OCI-M1 (cell line): ENCODE measurements at places on chromosomes 13 and 19.

- DNase-seq = no peak
These were observed 24.3 kb downstream of the PEPD start for GRCh38 chr19:33497131-33497777.

- no peak for DNase-seq
These were observed 16.5 kb upstream of the C13orf46 start for GRCh38 chr13:113990321-113990837.

GRCh38 chr13:29754473-29754806, 96.0 kb downstream of the UBL3 start:
- no peak for DNase-seq

- no peak for DNase-seq
These were observed at the start of gene AMER2 for GRCh38 chr13:25171517-25172302. TSS of gene AMER2 (minus strand) at chr13:25172288. CDS start at chr13:25171619, 669 bp downstream.
